MV-4-11 (cell line): ENCODE measurements at places on chromosomes 2 and 18.

GRCh38 chr2:230234845-230235244 is 9.3 kb downstream of the SP140 start:
- no peak for DNase-seq

DNA sequence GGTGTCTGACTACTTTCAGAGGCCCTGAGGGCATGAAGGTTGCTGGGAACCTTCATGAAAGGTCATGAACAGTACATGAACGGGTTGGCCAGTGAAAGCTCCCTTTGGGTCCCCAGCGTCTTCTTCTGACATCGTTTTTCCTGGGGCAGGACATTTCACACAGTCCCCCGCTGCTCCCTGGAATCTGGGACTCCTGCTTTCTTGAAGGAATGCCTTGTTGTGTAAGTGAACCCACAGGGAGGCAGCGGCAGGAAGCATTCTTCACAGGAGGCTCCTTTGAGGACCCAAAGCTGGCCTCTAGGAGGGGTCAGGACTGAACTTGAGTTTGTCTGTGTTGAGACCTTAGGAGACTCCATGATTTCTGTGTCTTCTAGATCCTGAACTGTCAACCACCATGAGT is 144.3 kb downstream of the KCNE4 start:
- DNase-seq = no peak

- no peak for DNase-seq
These were observed 41.1 kb upstream of the TCF4 start for GRCh38 chr18:55629133-55629532.

DNA sequence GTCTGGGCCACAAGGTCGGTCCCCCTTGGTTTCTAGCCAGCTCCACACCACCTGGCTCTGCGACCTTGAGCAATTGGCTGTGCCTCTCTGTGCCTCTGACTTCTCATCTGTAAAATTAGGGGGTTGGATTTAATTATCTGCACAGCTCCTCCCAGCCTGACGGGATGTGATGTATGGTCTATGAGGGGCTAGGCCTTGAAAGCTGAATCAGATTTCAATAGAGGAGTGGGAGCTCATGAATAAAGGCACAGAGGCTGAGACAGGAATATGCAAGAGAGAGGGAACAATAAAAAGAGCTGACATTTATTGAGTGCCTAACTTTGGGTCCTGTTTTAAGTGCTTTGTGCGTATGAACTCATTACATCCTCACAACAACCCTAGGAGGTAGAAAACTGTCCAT is 104.7 kb downstream of the ALK start:
- DNase-seq = no peak

DNA sequence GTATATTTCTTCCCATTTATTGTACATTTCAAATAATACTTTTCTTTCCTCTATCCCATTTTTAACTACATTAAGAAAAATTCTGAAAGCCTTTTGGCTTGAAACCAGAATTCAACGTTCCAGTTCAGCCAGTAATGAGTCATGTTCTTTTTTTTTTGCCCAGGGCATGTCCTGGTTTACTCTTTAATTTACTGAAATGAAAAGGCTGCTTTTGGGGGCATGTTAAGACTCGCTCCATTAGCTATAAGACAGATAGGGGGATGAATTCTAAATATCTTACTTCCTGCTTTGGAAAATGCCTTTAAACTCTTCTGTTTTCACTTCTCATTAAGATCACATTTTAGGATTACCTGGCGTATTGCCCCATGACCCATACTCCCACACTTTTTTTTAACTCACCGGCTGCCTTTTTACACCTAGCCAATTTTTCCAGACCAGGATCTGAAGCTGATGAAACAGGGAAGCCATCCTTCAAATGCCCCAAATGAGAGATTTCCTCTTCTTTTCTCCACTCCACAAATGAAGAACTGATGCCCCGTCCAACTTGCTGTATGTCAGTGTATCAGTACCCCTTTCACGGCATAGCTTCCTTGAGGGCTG is 585 bp downstream of the ABCA12 start:
- no peak for DNase-seq

DNA sequence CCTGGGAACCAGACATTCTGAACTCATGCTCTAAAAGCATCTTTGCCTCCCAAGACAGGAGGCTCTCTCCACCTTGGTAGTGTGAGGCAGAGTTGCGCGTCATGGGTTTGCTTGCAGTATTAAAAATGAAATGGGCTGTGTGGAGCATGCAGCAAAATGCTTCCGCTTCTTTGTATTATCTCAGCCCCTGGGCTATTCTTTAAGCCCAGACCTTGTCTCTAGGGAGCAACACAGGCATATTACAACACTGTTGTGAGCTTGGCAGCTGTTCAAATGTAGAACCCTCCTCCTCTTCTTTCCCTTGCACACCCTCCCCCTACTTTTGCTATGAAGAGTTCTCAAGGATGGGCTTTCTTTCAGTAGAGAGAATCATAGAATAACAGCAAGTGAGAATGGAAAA is 185.1 kb upstream of the LHCGR start:
- DNase-seq = no peak

DNA sequence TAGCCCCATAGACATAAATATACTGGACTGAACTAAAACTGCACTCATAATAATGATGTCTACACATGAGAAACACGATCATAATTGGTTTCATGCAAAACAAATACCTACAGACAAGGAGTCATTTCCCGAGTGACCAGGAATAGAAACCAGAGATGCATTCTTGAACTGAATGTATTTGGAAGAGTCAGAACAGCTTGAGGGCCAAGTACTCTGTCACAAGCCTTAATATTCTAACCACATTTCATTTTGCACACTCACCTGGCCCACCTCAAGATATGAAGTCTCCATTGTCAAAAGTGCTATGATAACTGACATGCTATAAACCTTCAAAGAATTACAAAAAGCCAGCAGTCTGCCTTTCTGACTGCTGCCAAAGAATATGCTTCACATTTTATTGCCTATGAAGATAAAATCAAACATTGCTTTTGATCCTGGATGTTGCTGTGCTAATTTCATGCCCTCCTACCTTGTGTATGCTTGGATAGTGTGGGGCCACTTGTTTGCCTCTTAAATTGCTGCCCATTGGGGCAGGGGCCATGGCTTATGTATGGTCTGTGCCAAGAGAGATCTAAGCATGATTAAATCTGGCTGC is 18.9 kb upstream of the ASAP2 start:
- DNase-seq = no peak

GRCh38 chr18:79760881-79761280 is 36.9 kb upstream of the KCNG2 start:
- DNase-seq = no peak

DNA sequence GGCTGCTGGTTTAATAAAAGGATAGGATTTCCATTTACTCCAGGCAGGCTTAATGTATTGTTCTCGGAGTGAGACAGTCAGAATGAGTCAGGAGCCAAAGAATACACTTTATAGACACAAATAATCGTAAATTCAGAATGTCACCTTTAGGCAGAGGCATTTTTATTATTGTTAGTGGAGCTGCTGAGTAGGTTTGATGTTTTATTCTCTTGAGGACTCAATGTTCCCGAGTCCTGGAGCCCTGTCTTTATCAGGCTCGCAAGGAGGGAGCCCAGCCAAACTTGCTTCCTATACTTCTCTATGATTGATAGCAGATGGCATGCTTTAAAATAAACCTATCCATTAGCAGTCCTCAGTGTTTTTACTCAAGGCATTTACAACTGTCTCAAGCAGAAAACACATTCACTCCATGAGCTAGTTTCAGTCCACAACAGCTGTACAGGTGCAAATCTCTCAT is 492.3 kb upstream of the ZEB2 start:
- no peak for DNase-seq

GRCh38 chr2:13240061-13240460 is 523.3 kb downstream of the TRIB2 start:
- no peak for DNase-seq

- DNase-seq = no peak
These were observed 1387.6 kb upstream of the ACVR2A start for GRCh38 chr2:146457221-146457620.

GRCh38 chr2:224601923-224602322 is 16.8 kb upstream of the CUL3 start:
- no peak for DNase-seq

DNA sequence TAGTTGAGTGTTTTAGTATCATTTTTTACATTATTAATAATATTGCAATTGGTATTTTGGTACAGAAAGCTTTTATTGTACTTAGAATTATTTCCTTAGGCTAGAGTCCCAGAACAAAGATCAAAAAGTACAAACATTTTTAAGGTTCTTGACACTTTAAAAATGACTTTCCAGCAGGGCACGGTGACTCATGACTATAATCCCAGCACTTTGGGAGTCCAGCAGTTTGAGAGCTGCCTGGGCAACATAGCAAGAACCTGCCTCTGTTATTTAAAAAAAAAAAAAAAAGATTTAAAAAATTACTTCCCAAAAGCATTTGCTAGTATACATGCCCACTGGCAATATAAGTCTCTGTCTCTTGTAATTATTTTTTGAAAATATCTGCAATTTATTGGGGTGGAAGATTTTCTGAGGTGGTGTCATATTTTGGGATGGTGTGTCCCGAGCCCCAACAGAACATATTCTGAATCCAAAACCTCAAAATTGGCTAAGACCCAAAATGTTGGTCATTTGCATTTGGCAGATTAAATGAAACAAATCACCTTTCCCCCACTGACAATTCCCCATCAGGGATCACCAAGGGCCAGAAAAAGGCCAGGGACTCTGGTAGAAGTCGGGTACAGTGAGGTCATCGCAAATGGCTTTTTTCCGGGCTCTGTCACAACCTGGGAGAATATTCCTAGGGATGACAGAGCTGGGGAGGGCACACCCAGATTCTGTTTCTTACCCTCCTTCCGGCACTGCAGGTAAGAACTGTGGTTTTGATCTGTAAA is 42.1 kb downstream of the NIFK start:
- peak; percentile 16 for DNase-seq

GRCh38 chr2:7094231-7094741 is 177.1 kb downstream of the RNF144A start:
- DNase-seq = no peak

GRCh38 chr2:43085929-43086328 is 140.5 kb downstream of the ZFP36L2 start:
- no peak for DNase-seq

- DNase-seq = no peak
These were observed 144.7 kb downstream of the COL6A3 start for GRCh38 chr2:237269138-237269875.

DNA sequence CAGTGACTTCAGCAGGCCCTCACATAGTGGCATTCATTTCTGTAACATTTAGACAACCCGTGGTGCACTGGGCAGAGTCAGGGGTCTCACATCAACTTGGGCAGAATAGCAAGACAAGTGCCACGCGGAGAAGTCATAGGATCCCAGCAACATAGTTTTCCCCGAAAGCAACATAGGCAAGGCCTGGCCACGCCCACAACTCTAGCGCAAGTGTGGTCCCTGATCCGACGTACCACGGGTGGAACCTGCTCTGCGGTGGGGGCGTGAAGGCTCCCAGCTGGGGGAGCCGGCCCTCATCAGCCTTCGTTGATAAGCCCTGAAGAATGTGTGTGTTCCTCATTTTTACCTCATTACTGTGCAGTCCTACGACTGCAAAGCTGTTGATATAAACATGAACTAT is 261.2 kb downstream of the EIPR1 start:
- DNase-seq = no peak

GRCh38 chr2:15814403-15814802 is 125.9 kb upstream of the MYCN start:
- DNase-seq = no peak

DNA sequence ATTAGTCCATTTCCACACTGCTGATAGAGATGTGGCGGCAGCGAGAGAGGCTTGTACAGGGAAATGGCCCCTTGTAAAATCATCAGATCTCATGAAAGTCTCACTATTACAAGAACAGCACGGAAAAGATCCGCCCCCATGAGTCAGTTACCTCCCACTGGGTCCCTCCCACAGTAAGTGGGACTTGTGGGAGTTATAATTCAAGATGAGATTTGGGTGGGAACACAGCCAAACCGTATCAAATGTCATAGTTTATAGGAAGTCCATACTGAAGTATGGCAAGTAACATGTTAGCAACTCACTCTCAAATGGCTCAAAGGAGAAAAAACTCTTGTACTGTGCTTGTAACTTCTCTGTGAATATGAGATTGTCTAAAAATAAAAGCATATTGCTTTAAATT is 56.1 kb downstream of the FARP2 start:
- DNase-seq = no peak

DNA sequence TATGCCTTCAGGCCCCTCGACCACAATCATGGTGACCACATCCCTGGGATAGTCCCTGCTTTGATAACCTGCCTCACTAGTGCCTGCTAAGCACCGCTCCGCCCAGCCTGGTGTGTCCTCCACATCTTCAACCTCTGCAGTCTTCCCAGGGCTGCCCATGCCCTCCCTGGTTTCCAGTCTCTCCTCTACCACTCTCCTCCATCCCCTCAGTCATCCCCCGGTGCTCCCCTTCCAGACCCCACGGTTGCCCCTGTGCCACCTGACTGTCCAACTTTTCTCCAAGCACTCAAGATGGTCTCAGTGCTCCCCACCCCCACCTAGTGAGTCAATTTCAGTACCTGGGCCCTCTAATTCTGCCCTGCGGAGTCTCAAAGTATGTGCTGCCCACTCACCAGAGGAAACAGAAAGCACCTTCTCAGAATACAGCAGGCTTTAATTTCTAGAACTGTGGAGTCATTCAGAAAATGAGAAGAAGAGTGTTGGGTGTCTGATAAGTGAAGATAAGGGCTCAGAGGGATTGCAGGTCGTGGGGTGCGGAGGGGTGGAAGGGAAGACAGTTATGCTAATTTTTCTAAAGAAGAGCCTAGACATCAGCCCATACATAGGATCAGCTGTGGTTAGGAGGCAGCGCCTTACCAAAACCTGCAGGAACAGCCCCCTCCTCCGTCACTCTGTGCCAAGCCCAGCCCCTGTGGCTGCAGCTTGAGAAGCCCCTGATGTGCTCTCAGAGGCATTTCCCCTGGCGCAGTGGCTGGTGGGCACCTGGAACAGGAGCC is 53.6 kb upstream of the CAB39 start:
- DNase-seq = peak; percentile 9

GRCh38 chr2:522776-523175 is 154.4 kb downstream of the TMEM18 start:
- DNase-seq = no peak

DNA sequence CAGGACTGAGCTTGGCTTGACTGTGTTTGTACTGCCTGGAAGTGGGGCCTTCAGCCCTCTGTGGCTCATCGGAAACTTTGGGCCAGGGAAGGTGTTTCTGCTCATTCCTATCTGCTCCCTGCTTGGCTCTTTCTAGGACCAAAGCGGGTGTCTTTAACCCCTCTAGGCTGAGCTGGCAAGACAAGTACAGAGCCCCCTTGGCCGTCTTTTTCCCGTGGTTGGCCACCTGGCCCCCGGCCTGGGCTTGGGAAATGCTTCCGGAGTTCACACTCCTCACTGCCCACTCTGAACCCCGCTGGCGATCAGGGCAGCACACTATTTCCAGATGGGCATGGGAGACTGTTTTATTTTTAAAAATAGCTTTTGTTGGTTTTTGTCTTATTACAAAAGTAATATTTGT is 243.0 kb downstream of the DYSF start:
- no peak for DNase-seq
